ENCODE measurements at places on chromosomes 5 and 9. TPM values are rescaled to one million over a fixed set of nuclear protein-coding genes. Genes with fewer than 3 reads are reported as not detected.
A peak's percentile ranks its signal among the peaks of the same experiment; 100 is the strongest.

DNA sequence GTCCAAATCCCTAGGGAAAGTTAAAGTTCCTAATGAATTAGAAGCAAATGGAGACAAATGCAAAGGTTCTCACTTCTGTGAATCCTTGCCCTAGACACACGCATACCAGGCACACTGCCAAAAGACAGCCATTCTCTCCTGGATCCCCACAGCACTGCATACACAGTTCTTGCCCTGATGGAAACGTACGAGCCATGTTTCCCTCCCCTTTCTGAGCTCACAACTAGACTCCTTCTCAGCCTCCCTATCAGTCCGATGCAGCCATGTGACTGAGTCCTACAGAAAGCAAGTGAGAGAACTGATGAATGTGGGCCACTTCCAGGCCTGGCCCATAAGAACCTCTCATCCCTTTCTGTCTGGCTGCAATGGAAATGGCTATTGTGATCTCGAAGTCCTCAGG lies 92.0 kb downstream of the ZNF608 start:
- no peak for DNase-seq

GRCh38 chr9:82404196-82404870 lies 415.8 kb downstream of the SPATA31D1 start:
- DNase-seq, result no peak

DNA sequence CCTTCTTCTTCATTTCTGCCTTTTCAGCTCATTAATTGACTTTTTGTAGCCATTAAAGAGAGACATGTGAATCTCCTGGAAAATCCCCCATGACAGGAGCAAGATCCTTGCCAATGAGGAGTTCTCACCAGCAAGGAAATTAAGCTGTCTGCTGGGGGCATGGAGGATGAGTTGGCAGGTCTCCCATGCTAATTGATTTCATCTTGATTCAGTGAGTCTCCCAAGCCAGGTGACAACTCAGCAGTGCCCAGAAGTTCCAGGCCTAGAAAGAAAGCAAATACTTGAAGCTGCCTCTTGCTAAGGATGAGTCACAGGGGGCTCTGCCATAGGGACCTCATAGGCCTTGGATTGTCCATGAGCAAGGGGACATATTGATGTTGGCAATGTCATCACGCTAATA lies 30.0 kb upstream of the ADRA1B start:
- no peak for DNase-seq

DNA sequence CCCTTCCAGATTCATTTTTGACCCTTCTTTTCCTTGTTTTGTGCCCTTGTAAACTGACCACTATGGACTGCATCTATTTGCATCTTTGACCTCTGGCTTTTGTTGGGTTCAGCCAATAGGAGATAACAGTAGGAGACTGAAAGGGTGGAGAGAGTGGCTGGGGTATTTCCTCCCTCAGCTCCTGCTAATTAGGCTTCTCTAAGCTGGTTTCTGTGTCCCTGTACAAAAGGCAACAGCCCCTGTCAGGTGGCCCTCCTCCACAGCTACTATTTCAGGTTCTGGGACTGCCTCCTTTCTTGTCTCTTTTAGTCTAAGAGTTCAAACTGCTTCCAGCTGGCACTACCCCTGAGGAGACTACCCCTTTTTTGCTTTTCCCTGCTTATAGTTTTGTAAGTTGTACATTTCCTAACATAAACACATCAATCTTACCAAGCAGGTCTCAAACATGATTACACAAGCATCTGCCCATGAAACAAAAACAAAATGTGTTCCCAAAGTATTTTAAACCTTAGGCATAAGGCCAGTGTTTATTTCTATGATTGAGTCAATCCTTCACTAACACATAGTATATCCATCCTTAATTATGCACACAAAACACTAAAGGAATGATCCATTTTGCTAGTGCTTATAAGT lies 262.0 kb upstream of the TRPM3 start:
- DNase-seq, result no peak

DNA sequence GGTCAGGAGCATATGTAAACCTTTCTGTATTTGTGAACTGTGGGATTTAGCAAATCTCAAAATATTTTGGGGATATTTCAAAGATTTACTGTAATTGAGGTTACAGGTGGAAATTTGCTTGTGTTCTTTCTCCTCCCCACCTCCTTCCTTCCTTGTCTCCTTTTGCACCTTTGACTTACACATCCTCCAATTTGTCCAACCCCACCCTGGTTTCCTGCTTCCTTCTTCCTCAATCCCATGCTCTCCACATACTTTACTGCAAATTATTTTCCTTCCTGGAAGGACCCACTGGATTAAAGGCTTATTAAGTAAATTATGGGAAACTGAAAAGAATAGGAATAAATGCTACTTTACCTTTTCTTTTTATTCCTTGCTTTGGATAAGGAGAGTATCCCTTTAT lies 74.5 kb upstream of the LRRC70 start:
- no peak for DNase-seq

- no peak for DNase-seq
These were observed 3.6 kb upstream of the TRIM41 start for GRCh38 chr5:181219262-181220177.

- DNase-seq, result no peak
These were observed 83.5 kb downstream of the PIK3R1 start for GRCh38 chr5:68299105-68299504.

- DNase-seq, result no peak
These were observed 39.2 kb downstream of the NSG2 start for GRCh38 chr5:174084691-174085154.

GRCh38 chr9:129026442-129027223 lies 1.5 kb downstream of the SH3GLB2 start:
- no peak for DNase-seq

- no peak for DNase-seq
These were observed 340.8 kb downstream of the HCN1 start for GRCh38 chr5:45355189-45355992.

DNA sequence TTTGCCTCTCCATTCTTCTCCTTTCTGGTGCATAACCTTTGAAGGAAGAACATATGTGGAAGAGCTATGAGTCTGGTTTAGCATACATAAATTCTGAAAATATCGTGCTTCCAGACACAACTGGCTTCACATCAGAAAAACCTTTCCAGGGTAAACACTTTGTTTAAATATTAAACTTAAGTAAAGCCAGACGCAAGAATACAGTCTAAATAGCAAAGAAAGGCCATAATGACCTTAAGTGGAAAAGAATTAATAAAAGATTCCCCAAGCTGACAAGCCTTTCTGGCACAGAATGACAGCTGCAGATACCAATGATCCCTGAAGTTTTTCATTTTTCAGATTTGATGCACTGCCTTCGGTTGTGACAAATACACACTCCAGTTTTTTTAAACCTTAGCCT lies 13.5 kb upstream of the TSSK1B start:
- no peak for DNase-seq

DNA sequence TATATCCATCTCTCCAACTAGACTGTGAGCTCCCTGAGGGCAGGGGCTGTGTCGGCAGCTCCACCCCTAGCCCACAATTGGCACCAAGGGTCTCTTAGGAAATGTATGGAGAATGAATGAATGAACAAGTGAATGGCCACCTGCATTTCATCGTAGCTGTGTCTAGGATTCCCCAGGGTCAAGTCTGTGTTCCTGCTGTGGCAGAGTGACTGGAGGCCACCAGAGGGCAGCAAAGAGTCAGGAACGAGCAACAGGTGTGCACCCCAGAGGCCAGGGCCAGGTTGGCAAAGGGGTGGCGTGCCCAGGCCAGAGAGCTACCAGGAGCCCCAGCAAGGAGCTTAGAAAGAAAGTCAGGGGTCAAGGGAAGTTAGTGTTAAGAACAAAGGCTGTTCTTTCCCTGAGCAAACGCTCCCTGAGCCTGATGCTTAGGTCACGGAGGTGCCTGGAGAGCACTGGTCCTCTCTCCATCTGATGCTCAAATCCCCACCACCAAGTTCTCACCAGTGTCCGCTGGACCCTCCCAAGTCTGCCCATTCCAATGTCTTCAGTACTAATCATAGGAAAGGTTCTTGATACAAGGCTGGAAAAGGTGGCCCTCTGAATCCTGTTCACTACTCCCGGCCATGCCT lies 160.7 kb downstream of the PAX5 start:
- peak; percentile 60 for DNase-seq

- no peak for DNase-seq
These were observed 7.2 kb upstream of the KLHL3 start for GRCh38 chr5:137743031-137743640.

TAF11L12 gene
- total RNA-seq, result not detected

FBLL1 gene
- 0.24 TPM for total RNA-seq

CFAP157 gene
- total RNA-seq, result not detected

PCDHB8 gene
- total RNA-seq, result not detected
